ENCODE measurements at places on chromosomes 5 and 9.

GRCh38 chr5:78753093-78753531 is 104.5 kb upstream of the LHFPL2 start:
- DNase-seq = no peak

- DNase-seq = no peak
Measured at GRCh38 chr5:90294604-90295003, 115.0 kb downstream of the CETN3 start.

DNA sequence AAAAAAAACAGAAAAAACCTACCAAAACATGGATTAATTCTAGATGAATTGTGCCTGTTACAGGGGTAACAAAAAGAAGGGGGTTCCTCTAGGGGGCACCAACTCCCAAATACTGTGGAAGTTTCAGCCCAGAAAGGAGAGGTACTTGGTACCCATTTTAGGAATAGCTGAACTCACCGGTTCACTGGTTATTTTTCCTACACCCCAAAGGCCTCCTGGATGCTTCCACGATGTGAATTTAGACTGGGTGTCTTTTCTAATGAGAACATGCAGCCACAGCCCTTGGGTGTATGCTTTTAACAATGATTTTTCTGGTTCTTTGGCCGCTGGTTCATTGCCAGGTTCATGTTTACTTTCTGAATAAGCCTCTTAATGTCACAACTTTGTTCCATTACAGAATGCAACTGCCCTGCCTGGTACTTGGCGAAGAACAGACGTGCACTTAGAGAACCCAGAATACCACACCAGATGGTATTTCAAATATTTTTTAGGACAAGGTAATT is 46.7 kb downstream of the GARNL3 start:
- no peak for DNase-seq

DNA sequence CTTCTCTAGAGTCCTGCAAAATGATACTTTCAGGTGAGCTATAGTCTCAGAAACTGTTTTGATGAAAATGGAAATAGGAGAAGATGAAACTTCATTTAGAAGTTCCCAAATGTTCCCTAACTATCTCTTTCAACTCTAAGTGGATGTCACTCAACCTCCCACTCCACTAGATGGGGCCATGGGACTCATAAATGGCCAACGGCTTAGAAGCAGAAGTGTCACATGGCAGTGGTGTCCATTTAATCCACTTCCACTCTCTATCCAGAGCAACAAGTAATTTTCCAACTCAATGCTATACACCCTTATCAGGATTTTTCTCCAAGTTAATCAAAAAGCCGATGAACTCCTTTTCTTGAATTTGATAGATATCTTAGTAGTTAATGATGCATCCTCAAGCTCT is 295.7 kb downstream of the EDIL3 start:
- DNase-seq = no peak

DNA sequence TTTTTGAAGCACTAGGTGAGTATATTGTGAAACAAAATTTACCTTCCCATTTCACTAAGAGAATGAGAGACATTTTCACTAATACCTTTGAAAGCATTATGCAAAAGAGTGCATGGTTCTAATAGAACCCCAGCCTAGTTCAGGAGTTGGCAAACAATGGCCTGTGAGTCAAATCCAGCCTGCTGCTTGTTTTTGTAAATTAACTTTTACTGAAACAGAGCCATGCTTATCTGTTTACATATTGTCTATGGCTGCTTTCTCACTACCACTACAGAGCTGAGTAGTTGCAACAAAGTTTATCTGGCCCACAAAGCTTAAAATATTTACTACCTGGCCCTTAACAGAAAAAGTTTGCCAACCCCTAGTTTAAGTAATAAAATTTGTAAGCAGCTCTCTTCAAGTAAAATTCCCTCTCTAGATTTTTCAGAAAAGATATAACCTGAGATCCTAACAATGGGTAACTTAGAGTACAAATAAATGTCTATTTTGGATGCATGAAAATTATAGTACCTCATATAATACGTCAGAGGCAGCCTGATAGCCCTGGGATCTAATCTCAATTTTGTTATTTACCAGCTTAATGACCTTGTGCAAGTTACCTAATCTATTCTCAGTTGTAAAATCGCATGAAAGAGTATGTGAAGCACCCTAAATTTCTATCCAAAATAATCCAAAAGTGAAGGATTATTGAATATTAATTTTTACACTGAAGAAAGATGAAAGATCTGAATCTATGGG is 50.7 kb upstream of the ARL15 start:
- DNase-seq = no peak

- no peak for DNase-seq
Measured at GRCh38 chr9:13960011-13960765, 353.8 kb downstream of the NFIB start.

DNA sequence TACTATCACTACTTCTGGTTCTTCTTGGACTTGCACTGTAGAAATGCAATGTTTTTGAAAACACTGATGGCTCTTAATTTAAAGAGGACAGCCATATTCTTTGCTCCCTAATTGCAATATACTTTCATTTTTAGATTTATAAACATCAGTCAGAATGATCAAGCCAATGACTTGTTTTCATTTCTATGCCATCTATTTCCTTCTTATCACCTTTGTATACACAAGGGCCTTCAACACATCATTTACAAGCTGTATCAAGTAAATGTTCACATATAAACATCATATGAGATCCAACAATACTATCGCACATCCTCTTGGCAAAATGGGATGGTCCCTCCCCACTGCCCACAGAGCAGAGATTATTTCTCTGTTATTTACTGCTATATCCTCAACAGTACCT is 24.9 kb downstream of the AUH start:
- DNase-seq = no peak

DNA sequence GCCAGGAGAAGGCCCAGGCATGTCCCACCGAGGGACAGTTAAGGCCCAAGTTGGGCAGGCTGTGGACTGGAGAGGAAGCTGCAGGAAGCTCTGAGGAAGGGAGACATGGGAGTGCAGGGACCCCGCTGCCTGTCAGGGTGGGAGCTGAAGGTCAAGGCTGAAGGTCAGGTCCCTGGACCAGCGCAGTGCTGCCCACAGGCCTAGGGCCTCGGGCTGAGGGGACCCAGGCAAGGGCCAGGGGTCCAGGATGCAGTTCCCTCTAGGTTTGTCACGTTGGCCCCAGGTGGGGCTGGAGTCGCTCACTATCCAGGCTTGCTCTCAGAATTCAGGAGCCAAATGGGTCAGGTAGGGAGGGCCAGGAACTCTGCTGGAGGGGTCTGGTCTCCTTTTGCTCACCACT is 76.7 kb upstream of the STXBP1 start:
- DNase-seq = no peak

- no peak for DNase-seq
Measured at GRCh38 chr9:70262366-70262765, 3.6 kb downstream of the SMC5 start.

- DNase-seq = no peak
Measured at GRCh38 chr9:36484124-36484523, 84.1 kb upstream of the RNF38 start.

DNA sequence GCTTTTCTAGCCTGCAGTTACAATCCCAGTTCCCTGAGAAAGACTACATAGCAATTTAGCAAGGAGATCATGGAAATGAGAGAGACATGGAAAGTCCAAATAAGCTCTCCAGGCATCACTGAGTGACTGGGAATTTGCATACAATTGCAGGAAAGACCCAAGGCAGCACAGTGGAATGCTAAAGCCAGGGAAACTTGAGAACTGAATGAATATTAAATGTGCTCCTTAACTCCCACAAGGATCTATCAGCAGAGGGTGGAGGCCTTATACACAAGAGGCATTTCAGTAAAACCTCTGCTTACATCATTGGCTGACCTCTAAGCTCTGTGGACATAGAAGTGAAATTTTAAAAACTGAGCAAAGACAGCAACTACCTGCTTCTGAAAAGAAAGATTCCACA is 355.6 kb upstream of the DAB2 start:
- no peak for DNase-seq

DNA sequence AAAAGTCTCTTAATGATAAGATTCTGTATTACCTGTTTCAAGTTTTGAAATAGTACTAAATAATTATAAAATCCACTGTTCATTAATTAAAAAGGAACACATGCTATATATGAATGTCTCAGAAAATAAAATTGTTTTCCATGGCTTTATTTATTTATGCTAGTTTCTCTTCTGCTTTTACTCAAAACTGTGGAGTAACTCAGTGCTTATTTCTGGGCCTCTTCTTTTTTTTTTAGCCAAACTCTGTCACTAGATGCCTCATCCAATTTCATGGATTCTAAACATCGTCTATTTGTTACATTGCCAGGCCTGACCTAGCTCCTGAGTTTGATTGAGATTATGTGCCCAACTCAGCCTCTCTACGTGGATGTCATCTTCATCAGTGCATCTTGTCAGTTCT is 1509.7 kb downstream of the MAT2B start:
- no peak for DNase-seq

GRCh38 chr5:58330781-58331180 is 129.1 kb downstream of the PLK2 start:
- DNase-seq = no peak

- DNase-seq = no peak
Measured at GRCh38 chr5:168528521-168529373, at the start of gene FBLL1. FBLL1 (plus strand) TSS chr5:168529305; CDS start chr5:168529505, 200 bp downstream.

DNA sequence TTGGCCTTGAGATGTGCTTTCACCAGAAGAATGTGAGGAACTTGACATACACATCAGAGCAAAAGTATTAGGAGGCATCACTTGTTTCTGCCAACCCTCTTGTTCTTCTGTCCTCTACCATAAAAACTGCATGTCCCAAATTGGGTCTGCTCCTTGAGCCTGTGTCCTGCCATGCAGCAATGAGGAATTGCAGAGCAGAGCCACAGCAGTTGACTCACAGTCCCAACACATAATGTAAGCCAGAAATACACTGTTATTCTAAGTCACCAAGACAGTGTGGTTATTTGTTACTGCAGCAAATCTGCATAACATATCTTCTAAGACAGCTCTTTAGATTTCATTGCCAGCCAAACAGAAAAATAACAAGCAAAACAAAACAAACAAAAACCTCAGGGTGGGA is 598.2 kb downstream of the PRELID2 start:
- no peak for DNase-seq

DNA sequence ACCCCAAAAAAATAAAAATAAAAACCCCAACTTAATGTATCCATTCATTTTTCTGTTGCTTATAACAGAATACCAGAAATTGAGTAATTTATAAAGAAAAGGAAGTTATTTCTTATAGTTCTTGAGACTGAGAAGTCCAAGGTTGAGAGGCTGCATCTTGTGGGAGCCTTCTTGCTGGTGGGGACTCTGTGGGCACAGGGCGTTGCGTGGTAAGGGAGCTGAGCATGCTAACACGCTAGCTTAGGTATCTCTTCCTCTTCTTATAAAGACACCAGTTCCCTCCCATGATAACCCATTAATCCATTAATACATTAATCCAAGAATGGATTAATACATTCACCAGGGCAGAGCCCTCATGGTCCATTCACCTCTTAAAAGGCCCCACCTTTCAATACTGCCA is 150.9 kb downstream of the ZSWIM6 start:
- DNase-seq = no peak

- no peak for DNase-seq
Measured at GRCh38 chr9:88936132-88936531, 55.1 kb upstream of the S1PR3 start.

- DNase-seq = no peak
Measured at GRCh38 chr9:4263591-4263990, 36.3 kb downstream of the GLIS3 start.

DNA sequence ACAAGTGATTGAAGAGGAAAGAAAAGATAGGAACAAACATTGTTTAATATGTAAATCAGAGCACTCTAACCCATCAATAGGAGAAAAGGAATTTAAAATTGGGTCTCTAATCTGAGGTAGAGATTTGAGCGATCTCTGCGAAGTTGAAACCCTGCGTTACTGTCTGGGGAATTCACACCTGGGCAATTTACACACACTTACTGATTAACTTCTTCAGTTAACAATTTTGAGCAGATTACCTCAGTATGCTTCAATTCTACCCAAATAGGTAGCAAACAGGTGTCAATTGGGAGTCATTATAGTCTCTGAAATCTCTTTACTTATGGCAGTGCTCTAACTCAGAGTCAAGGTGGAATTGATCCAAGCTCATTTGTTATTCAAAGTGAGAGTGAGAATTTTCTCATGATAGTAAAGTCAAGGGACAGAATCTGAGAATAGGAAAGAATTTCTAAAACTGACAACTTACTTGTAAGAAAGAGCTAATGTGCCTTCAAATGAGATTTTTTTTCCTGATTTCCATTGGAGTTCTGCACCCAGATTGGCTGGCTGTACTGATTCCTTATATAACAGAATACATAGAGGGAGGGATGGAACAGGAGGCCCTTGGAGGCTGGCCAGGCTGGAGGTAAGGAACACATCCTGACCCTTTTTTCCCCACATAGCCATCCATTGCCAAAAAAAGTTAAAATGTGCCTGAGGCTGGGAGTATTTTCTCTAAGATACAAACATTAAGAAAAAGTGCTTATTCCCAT is 27.1 kb upstream of the IFNA14 start:
- no peak for DNase-seq

- DNase-seq = peak; percentile 72
Measured at GRCh38 chr5:173581408-173582215, 34.8 kb downstream of the BOD1 start.

GRCh38 chr5:86986837-86987236 is 280.8 kb upstream of the RASA1 start:
- no peak for DNase-seq

DNA sequence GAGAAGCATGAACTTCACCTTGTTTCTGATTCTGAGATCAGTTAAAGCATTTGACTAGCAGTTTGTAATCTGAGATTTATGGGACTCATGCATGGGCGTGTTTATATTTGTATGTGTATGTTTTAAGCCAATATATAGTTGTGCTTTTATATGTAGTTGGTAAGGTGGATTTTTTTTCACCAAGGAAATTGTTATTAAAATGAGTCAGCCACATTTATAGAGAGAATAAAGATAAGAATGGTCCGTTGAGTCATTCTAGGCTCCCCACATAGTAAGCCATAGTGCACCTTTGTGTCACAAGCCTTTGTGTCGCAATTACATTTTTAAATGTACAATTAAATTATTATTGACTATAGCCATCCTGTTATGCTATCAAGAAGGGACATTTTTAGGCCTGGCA is 89.0 kb downstream of the NLN start:
- no peak for DNase-seq

DNA sequence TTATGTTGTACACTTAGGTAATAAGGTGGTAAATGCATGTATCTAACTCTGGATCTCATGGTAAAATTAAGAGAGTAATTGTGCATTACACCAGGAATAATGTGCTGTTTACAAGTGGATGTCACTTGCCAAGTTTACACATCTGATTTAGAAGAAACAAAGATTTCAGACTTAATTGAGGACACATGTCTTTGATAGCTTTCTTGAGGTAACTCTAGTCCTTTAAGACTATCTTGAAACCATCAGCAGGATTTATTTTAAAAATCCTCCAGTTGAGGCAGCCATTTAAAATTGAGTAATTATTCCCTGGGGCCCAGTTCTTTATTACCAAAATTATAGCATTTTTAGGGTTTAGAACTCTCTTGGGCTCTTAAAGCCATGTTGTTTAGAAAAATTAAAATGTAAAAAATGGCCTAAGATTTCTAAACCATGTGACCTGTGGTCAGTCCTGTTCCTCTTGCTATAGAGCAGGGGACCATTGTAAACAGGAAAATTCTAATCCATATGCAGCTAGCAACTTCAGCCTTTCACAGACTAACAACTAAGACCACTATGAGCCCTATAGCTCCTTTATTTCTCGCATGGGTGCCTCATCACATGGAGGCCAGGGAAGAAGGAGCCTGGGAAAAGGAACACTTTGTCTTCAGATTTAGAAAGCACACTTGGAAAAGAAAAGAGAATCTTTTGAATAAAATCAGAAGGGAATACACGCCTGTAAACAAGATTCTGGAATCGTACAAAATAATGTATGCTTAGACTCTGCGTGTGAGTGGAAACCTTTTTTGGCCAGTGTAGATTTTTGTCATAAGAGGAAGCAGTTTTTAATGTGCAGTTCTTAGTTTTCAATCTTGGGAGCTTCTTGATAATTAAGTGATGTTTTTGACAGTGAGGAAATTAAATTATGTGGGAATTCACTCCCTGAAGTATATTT is 71.2 kb downstream of the ZSWIM6 start:
- no peak for DNase-seq
